ENCODE measurements at places on chromosomes 4 and X.

- no peak for DNase-seq
Measured at GRCh38 chrX:9701790-9702189, 63.9 kb downstream of the GPR143 start.

DNA sequence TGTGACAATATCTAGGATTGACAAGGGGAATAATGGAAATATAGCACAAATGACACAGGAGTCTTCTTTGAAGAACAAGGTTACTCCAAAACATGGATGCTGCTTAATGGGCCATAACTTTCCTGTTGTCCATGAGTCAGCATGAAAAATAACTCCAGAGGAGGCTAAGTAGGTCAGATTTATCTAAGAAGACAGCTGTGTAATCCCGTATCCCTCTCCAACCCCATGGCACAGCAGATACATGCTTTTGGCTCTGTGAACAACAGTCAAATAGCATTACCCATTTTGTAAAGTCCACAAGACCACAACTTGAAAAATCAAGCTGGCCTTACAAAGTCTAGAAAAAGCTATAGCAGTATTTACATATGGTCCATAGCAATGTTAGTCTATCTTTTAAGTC, 2.1 kb upstream of the TMEM131L start:
- DNase-seq, result no peak

DNA sequence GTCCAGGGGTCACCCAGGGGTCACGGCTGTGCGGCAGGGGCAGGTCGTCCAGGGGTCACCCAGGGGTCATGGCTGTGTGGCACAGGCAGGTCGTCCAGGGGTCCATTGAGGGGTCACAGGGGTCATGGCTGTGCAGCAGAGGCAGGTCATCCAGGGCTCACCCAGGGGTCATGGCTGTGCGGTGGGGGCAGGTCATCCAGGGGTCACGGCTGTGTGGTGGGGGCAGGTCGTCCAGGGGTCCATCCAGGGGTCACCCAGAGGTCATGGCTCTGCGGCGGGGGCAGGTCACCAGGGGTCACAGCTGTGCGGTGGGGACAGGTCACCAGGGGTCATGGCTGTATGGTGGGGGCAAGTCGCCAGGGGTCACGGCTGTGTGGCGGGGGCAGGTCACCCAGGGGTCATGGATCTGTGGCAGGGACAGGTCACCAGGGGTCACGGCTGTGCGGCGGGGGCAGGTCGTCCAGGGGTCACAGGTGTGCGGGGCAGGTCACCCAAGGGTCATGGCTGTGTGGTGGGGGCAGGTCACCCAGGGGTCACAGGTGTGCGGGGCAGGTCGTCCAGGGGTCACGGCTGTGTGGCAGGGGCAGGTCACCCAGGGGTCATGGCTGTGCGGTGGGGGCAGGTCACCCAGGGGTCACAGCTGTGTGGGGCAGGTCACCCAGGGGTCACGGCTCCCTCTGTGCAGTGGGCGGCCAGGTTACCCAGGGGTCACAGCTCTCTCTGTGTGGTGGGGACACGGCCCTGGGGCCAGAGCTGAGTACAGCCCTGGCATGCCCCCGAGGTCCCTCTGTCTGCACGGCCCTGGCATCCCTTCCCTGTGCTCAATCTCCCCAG, 16.0 kb downstream of the ATP5ME start:
- DNase-seq, result no peak

GRCh38 chr4:54228961-54229501, at the start of gene PDGFRA:
Gene PDGFRA (plus strand): TSS chr4:54229293. CDS start chr4:54258769, 29,476 bp downstream.
- DNase-seq, result no peak

DNA sequence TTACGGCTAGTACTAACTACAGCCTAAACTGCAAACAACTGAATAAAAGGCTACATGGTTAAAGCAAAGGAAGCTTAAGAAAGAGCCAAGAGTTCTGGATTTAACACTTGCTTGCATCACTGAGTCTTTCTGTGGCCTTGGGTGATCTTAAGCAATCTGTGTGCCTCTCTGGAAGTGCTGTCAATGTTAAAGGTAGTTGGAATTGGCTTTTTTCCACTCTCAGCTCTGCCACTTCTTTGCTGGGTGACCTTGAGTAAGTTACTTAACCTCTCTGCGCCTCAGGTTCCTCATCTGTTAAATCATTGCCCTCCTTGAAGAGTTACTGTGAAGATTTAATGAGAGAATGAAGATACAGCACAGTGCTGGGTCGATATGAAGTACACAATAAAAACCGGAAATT, 15.7 kb downstream of the SLC2A9 start:
- DNase-seq, result no peak

GRCh38 chr4:120850018-120850599, 72.4 kb downstream of the PRDM5 start:
- no peak for DNase-seq
